Stimulated activated CD4-positive, alpha-beta T cell treated with anti-CD3 and anti-CD28 coated beads, Interleukin-12 subunit alpha, Interleukin-12 subunit beta, amount 100 ng/mL, for 48 hours (primary cell): ENCODE measurements at places on chromosomes 11 and 22.

GRCh38 chr11:103486604-103487003, 377.4 kb downstream of the DYNC2H1 start:
- no peak for DNase-seq

DNA sequence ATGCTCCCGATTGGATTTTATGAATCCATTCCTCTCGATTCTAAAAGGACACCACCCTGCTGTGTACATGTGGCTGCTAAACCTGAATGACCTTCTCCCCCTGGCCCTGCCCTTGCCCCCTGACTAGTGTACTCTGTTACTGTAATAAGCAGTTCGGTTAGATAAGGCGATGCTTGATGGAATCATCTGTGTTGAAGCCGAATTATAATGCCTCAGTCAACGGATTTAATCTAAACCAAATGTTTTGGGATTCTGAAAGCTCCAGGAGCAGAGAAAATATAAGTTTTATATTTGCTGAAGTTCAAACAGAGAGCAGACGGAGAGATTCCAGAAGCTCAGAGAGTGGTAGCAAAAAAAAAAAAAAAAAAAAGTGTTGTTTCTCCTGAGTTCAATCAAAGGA, 275.4 kb upstream of the MPPED2 start:
- no peak for DNase-seq

GRCh38 chr11:7353100-7353499, 101.4 kb downstream of the SYT9 start:
- no peak for DNase-seq

GRCh38 chr11:64793271-64794160, 9.5 kb downstream of the MAP4K2 start:
- DNase-seq = no peak

GRCh38 chr11:48043111-48043990, 63.0 kb downstream of the PTPRJ start:
- no peak for DNase-seq

DNA sequence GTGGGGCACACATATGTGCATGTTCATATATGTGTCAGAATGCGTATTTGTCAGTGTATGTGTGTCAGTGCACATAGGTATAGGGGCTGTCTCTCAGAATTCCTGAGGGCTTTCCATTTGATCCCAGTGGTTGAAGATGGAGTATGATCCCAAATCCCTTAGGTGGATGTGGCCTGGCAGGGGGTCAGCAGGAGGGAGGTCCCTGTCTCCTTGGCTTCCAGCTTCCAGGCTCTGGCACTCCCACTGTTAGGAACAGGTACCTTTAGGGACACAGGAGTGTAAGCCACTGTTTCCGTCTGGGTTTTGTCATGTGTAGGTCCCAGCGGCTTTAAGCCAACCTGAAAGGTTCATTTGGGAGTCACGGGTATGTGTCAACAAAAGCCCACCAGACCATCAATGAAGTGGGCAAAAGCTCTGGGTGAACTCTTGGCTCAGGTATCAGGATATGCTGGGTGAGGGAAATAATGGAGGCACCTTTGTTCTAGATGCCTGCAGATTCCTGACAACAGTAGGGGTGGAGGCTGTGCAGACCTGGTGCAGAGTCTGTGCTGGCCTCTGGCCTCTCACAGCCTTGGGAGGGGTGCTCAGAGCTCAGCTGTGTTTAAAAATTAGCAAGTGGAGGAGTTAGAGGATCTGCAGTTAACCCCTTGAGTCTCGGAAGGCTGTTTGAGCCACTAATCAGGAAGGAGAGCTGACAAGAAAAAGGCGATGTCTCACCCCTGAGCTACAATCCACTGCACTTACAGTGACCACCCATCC, 9.0 kb downstream of the KCNQ1OT1 start:
- no peak for DNase-seq

- DNase-seq = no peak
Measured at GRCh38 chr11:16793511-16793910, 55.1 kb downstream of the C11orf58 start.

GRCh38 chr11:129374081-129374992, 1.3 kb upstream of the BARX2 start:
- no peak for DNase-seq

DNA sequence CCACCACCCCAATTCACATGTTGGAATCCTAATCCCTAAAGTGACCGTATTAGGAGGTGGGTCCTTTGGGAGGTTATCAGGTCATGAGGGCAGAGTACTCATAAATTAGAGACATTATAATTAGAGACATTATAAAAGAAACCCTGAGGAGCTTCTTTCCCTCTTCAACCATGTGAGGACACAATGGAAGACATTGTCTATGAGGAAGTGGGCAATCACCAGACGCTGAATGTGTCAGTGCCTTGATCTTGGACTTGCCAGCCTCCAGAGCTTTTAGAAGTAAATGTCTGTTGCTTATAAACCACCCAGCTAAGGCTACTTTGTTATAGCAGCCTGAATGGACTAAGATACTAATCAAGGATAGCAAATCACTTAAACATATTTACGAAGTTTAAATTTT, 14.8 kb downstream of the GAB2 start:
- no peak for DNase-seq

DNA sequence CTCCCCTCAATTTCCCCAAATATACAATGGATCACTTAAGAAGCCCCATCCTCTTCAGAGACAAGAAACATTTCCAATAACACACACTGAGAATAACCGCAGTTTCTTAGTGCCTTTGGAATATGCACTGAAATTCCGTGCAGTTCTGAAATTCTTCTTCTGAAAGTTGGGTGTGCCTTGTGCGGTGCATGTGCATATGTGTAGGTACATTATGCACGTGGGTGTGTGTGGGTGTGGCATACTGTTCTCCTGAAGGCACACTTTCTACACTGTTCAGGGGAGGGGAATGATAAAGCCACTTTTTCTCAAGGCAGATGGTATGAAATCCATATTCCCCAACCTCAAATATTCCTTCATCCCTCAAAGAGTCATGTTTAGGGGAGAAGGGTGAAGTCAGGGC, 1.7 kb downstream of the EXPH5 start:
- no peak for DNase-seq

- DNase-seq = no peak
Measured at GRCh38 chr22:39278040-39278439, 33.3 kb upstream of the PDGFB start.

DNA sequence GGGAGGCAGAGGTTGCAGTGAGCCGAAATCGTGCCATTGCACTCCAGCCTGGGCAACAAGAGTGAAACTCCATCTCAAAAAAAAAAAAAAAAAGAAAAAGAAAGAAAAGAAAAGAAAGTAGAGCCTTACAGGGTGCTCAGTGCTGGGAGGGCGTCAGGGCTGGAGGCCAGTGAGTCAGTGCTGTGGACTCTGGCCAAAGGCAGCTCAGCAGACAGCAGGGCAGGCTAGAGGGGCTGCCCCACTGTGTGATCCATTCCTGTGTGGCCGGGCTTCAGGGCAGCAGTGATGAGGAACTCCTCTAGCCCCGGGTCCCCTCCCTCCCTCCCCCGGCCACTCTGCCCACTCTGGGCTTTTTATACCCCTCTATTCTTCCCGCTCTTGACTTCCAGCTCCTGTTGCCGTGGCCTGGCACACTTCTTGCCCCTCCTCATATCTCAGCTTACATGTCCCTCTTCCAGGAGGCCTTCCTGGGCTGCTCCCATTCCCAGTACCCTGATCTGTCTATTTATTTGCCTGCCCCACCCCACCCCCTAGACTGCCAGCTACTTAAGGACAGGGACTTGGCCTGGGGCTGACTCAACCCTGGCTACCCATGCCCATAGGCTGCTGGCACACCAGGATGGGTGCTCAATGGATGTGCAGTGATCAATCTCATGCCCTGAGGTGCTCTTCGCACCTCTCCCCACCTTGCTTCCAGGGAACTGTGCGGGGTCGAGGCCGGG, 10.1 kb downstream of the SYT12 start:
- no peak for DNase-seq

DNA sequence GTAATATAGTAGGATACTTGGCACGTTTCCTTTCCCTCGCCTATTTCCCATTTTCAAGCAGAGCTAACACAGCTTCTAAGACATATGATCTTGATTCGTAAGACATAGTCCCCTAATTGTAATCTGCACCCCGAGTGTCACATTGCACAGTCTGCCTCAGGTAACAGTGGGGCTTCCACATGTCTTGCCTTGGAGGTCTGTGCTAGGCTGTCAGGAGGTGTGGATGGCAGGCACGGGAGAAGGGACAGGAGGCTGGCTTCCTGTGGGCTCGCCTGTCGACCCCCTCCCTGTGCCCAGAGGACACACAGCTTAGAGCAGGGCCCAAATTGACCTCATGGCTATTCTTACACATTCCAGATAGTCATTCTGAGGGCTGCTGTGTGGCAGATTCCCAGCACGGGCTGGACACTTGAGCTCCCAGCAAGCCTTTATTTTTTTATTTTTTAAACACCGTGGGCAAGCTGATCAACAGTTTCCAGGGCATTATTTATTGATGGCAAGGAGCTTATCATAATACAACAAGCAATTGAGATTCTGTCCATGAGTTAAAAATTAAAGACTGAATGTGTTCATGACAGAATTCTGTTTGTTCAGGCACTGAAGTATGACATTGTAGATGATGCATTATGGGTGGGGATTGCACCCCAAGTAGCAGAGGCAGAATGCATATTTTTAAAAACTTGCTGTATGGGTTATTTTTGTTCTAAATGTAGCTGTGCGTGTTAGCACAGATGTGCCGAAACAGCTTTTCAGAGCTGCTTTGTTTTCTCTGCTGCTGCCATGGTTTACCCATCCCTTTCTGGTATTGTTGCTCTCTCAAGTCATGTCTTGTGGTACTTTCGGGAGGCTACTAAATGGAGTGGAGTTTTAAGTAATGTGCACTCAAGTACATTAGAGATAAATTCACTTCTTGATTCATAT, 113.0 kb downstream of the ATXN10 start:
- no peak for DNase-seq

- DNase-seq = no peak
Measured at GRCh38 chr11:57336111-57336666, 497 bp upstream of the SSRP1 start.

GRCh38 chr11:72896431-72896830, 82.2 kb downstream of the ATG16L2 start:
- DNase-seq = no peak

- DNase-seq = no peak
Measured at GRCh38 chr11:121318848-121319834, 26.6 kb downstream of the SC5D start.

DNA sequence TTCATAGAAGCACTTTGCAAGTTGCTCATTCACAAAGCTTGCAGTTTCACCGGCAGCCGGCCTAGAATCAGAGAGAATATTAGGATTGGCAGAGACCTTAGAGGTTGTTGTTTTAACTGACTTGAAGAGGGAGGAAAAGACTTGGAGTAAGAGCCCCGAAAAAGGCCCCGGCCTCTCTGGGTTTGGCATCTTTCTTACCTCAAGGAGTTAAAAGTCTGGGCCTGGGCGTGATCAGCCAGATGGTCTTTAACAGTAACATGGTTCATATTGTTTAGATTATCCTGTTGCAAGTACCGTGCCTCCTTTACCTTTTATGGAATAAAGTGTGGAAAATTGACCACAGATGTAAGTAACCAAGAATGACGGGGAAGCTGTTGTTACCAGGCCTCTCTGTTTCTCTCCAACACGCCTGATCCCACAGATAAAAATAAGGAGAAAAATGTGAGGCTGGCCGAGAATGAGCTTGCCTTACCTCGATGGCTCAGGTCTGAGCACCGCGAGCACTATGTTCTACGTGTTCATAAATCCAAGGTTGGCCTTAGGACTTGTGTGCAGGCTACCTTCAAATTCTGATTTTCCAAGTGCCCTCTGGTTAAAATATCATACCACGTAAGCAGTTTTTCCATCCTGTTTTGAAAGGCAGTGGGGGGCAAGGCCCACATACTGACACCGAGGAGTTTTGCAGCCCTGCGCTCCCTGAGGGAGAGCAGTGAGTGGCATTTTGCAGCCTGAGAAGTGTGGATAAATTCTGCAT, 56.4 kb downstream of the PARVA start:
- DNase-seq = no peak

DNA sequence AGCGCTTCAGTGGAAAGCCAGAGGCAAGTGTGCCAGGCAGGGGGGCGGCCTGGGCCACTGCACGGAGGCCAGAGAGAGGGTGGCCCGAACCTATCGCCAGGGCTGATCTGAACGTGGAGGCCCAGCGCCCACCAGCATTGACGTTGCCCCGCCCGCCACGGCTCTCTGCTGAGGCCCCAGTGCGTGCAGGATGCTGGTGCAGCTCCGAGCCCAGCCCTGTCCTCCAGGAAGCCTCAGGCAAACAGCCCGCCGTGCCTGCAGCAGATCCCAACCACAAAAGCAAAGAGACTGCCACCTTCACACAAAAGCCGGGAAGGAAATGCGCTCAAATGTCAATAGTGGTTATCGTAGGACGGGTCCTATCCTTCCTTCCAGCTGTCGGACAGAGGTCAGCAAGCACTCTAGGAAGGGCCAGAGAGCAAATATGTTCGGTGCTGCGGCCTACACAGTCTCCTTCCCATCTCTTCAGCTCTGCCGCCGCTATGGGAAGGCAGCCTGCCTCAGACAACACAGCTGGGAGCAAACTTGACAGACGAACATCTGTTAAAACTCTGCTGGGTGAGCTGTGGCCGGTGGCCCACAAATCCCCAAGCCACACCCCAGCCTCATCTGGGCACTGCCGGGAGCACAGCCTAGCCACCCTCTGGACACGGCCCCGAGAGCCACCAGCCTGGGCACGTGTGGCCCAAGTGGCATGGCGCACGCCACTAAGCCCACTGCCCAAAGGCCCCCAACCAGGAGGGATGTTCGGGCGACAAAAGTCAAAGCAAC, 146.2 kb downstream of the CRYBB2 start:
- DNase-seq = no peak

DNA sequence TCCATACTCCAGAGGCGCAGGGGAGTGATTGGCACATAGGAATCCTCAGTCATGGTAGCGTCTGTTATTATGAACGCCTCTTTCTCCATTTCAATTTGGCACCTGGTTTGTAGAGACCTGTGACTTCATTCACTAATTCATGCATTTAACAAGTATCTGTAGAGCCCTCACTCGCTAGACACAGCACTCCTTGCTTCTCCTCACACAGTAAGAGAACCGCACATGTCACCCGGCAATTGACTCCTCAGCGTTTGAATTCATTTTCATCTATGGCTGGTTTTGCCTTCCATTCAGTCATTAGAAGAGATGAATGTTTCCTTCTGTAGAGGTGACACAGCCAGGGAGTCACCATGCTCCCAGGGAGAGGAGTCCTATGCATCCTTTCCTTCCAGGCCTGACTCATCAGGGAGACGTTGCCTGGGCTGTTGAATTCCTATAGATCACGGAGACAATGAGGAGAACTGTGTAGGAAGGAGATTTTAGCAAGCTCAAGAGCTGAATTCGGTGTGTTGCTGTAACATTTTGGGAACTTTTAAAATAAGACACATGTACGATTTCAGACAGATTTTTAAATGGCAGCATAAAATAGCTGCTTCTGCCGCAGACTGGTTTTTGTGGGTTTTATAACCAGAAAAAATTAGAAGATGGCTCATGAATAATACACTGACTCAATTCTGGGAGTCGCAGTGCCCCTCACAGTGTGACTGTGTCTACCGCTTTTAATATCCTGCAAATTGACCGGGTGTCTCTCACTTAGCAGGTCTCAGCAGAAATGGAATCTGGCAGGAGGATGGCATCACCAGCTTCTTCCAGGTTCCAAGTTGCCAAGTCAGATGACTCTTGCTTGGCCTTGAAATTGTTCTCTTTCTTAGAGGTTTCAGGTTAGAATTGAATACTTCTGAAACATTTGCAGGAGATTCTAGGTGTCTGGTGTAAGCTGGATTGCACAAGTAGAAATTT, 44.4 kb upstream of the CLMP start:
- DNase-seq = no peak
